ENCODE measurements at places on chromosomes 7 and 10.

DNA sequence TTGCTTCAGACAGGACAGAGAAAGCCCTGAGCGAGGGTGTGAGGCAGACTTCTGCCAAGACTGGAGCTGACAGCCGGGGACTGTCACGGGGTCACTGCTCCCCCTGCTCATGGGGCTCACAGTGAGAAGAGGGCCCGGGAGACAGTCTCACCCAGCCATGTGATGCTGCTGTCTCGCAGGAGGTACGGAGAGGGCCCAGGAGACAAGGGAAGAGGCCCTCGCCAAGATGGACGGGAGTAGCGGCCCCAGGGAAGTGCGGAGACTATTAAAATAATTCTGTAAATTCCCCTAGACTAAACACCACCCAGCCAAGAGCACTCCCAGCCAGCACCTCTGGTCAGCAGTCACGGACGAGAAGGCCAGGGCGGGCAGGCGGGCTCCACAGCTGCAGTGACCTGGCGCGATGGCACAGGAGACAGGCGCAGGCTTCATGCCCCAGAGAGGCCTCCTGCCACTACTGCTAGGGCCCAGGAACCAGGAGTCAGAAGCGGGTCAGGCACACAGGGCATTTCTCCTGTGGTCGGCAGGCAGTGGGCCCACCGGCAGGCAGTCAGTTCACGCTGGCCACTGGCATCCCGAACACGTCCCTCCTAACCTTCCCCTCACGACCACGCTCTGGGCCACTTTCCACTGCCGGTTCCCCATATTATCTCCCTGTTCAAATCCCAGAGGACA lies 24.1 kb downstream of the WDR86 start:
- DNase-seq: no peak

DNA sequence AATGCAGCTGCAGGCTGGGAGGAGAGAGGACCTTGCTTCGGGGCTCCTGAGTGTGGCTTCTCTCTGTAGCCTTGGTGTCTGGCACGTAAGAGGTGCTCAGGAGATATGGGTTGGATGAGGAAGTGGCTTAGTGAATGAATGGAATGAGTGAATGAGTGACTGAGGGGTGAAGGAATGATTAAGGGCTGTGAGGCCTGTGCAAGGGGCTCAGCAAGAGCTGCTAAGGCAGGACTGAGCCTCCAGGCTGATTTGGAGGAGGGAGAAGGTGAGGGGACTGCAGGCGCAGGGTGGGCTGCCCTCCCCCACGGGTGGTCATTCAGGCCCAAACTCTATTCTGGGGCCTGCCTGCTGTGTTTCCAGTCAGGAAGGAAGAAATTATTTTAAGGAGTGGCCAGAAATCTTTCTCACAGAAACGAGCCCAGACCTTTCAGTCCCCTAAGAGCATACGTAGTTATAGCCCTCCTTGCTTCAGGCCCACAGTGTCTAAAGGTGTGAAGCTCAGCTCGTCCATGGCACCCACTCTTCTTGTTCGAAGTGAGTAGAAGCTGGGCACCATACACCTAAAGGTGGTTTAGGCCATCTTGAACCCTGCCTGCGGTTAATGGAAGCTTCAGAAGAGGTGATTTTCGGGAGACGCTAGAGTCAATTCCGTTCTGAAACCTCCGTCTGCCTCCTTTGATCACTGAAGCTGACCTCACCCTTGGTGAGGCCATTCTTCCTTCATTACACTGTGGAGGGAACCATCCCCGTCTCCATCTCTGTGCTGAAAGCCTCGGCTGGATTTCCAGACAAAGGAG lies 49.5 kb upstream of the SAMD8 start:
- no peak for DNase-seq

GRCh38 chr7:110943701-110944345 lies 147.1 kb upstream of the LRRN3 start:
- no peak for DNase-seq

DNA sequence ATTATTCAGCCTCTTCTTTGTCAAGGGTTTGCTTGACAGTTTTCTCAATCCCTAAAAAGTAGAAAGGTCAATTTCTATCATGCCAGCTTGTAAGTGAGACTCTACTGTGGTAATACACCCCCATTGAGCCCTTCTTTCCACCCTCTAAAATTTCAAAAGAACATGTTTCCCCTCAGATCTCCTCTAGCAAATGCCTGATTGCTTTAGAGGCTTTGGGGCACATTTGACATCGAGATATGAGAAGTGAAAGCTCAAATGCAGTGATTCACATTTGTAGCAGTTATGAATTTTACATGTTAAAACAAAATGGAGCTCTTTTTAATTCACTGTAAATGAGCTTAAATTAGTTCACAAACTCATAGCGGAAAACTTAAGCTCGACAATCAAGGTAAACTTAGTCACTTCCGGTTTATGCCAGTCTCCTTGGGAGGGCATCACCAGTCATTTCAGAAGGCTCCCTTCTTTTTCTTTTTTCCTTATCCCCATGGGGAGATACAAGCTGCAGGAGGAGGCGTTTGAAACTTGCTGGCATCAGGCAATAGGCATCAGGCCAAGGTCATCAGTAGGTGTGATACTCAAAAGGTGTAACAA lies 55.3 kb upstream of the ADO start:
- DNase-seq: no peak

DNA sequence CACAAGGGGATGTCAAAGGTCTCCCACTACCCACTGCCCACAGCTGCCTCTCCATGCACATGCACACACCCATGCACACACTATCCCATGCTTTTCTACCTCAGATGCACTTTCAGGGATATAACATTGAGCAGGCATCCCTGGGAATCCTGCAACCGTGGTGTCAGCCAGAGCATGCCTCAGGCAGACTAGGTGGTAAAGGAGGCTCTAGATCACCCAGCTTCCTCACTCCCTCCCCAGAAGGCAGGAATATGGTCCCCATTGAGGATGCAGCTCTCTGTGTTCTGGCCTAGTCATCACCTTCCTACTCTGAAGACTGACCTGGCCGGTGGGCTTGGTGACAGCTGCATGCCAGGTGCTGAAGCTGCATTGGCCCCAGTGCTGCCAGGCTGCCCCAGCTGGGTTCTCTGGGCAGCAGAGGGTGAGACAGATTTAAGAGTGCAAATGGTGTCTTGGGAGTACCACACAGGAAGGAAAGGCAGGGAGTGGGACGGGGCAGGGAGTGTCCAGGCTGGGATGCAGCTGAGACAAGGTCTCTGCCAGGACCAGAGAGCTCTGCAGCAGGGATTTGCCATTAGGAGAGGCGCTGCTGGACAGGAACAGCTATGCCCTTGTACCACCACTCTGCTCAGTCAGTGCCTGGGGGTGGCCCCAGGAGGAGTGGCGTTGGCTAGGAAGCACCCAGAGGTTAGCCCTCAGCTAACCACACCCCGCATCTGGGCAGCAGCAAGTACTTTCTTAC lies 53.4 kb upstream of the GDF10 start:
- DNase-seq: no peak

DNA sequence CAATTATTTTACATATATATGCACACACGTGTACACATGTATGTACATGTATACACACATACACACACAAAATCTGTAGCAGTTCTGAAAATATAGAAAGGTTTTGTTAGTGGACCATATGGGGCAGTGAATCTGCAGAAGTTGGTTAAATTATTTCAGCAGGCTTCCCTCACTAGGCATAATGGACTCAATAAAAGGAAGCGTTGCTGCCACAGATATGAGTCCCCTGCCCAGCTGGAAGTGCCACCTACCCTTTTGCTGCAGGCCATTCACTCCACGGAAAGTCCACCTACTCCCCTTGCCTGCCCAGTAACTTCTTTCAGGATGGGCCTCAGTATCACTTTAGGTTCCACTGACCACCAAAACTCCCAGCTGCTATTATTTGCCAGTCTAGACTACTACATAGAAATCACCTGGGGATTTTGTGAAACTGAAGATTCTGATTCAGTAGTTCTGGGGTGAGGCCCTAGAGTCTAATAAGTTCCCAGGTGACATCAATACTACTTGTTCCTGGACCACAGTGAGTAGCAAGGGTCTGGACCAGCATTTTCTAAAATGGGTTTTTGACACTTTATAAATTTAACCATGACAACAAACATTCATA lies 29.3 kb upstream of the CROT start:
- DNase-seq: no peak

- no peak for DNase-seq
Measured at GRCh38 chr7:49773218-49773935, at the start of gene VWC2. VWC2 (plus strand) TSS chr7:49773638; CDS start chr7:49775436, 1,798 bp downstream.

DNA sequence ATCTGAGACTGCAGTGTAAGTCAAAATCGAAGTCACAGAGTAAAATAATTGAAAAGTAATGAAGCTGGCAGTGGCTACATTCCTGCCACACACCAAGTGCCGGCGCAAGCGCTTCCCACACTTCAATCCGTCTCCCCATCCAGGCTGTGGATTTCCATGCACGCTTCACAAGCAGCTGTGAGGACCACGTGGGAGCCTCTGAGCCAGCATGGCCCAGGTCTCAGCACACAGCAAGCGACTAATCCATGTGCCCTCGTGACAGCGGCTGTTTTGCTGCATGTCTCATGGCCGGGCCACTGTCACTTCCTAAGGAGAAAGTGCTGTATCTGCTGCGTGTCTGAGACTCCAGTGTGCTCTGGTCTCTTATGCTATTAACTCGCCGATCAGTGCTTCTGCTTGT lies 566.9 kb downstream of the DNAJB6 start:
- no peak for DNase-seq

- no peak for DNase-seq
Measured at GRCh38 chr10:99883523-99883922, 101.1 kb downstream of the ABCC2 start.

DNA sequence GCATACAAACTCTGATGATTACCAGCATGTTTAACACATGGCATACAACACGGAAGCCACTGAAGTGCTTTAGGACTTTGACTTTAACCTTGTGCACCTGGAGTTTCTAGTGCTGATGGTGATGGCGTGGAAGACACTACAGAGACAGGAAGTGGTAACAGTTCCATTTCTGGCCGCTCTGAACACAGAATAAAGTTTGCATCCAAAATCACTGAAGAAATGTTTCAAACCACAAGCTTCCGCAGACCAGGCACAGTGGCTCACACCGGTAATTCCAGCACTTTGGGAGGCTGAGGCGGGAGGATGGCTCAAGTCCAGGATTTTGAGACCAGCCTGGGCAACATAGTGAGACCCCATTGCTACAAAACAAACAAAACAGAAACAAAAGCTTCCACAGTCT lies 40.3 kb upstream of the TNPO3 start:
- DNase-seq: no peak

DNA sequence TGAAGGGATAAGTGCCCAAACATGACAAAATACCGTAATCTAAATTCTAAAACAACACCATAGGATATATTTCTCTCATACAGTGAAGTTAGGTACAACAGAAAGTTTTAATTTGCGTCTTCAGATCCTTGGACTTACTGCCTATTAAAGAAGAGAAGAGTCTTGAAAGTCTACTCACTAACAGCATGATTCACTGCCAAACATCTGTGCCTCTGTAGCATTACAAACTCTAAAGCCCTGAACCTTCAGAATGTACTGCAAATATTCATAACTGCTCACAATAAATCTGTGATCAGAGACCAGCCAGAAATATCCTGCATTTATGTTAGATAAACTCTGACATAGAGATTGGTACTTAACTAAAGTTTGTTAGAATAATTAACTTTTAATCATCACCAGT lies 365.3 kb downstream of the PARD3 start:
- DNase-seq: no peak

GRCh38 chr7:122790132-122790531 lies 87.4 kb upstream of the RNF148 start:
- no peak for DNase-seq

- no peak for DNase-seq
Measured at GRCh38 chr7:139973101-139974050, 89.4 kb downstream of the PARP12 start.

DNA sequence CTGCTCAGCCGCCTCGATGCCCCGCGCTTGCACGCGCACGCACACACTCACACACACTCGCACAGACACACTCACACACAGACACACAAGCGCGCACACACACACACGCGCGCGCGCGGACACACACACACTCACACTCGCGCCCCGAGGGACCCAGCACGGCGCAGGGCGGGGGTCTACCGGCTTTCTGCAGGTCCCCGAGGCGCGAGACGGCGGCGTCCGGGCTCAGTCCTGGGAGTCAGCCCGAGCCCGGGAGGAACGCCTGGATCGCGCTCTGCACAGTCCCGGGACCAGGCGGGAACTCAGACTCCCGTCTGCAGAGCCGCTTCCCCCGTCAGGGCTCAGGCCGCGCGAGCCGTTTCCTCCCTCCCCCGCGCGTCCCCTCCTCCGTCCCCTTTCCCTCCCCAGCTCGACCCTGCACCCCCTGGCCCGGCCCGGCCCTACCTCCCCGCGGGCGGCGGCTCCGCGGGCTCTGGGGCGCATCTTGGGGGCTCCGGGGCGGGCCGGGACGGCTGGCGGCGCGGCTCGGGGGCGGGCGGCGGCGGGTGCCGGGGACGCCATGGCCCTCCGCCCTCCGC lies 464 bp downstream of the DENND2A start:
- peak; percentile 52 for DNase-seq

GRCh38 chr10:75740541-75740940 lies 309.1 kb downstream of the LRMDA start:
- no peak for DNase-seq

- no peak for DNase-seq
Measured at GRCh38 chr10:5532307-5532605, 7.5 kb downstream of the CALML3 start.

DNA sequence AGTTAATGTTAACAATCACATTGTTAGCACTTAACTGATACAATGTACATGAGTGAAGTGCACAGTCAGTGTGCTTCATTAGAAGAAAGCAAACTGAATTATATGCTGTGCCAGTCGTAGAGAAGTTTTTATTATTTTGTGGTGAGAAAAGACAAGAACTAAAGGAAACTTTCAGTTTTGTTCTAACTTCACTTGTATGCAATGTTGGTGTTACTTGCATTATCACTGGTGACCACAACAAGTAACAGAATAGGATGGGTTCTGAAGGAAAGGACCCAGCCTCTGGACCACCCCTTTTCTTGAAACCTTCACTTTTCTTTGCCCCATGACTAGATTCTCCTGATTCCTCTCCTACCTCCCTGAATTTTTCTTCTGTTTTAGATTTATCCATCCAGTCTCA lies 123.3 kb upstream of the GAD2 start:
- DNase-seq: no peak

- DNase-seq: no peak
Measured at GRCh38 chr7:36315309-36315944, 74.2 kb upstream of the ANLN start.

DNA sequence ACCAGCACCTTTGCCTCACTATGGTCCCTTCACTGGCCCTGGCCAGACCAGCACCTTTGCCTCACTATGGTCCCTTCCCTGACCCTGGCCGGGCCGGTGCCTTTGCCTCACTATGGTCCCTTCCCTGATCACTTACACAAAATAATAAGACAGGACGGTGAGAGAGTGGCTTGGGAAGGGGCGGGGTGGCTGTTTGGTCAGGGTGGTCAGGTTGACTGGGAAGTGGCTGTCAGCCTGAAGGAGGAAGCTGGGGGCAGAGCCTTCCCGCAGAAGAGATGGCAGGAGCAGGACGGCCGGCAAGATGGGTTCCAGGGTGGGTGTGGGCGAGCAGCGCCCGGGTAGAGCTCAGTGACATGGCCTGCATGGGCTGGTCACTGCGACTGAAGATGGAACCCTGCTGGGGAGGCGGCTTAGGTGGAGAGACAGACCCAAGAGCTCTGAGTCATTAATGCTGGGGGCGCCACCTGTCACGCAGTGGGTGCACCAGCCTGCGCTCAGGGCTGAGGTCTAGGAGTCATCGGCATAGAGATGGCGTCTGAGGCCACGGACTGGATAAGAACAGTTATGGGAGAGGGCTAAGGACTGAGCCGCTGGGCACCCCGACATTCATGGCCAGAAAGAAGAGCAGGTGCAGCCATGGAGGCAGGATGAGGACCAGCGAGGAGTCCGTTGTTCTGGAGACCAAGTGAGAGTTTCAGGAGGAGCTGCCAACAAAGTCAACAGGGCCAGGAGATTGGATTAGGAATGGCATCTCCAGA lies 91.8 kb downstream of the CHST15 start:
- no peak for DNase-seq

- no peak for DNase-seq
Measured at GRCh38 chr7:28061824-28062196, 118.8 kb downstream of the JAZF1 start.
